Lung microvascular endothelial cell (primary cell): ENCODE measurements at places on chromosomes 7 and 10. TPM values are rescaled to one million over a fixed set of nuclear protein-coding genes. Genes with fewer than 3 reads are reported as not detected.

DNA sequence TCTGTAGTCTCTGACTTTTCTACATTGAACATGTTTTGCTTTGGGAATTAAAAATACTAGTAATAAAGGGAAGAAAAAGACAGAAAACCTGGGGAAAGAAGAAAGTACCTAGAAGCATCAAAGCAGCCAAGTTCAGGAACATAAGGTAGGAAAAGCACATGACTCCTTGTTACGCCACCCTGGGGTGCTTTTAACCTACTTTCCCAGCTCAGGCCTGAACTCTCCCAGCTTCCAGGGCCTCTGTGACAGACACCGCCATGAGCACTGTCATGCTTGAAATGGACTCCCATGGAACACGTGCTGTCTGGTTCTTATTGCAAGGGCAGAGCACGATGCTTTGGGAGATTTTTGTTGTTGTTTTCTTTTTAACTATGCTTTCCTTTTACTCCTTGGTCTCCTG lies 11.4 kb downstream of the ACTR1A start:
- DNase-seq: no peak

The ELFN1 gene
- under 0.01 and 0.44 TPM in 2 replicates for total RNA-seq

The UCN3 gene
- total RNA-seq: not detected in 2 replicates

DNA sequence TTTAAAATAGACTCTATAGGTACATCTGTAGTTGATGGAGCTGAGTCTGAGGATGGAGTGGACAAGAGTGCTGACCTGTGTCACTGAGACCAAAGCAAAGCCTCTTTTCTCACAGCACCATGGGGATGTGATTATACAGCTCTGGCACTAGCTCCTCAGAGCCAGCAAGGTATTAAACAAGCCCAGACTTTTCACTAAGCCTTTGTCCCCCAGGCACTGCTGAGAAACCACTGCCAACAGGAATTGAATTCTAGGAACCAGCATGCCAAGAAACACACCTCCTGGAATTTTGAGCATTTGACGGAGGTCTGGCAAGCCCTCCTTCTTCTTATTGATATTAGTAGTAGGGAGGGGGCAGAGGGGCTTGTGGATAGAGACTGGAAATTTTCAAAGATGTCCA lies 147.0 kb downstream of the C1GALT1 start:
- DNase-seq: no peak

- DNase-seq: peak; percentile 85
These were observed 10.5 kb upstream of the ACSM6 start for GRCh38 chr10:95183271-95184230.

The TMEM273 gene
- total RNA-seq: 4.8 and 6.1 TPM in 2 replicates

DNA sequence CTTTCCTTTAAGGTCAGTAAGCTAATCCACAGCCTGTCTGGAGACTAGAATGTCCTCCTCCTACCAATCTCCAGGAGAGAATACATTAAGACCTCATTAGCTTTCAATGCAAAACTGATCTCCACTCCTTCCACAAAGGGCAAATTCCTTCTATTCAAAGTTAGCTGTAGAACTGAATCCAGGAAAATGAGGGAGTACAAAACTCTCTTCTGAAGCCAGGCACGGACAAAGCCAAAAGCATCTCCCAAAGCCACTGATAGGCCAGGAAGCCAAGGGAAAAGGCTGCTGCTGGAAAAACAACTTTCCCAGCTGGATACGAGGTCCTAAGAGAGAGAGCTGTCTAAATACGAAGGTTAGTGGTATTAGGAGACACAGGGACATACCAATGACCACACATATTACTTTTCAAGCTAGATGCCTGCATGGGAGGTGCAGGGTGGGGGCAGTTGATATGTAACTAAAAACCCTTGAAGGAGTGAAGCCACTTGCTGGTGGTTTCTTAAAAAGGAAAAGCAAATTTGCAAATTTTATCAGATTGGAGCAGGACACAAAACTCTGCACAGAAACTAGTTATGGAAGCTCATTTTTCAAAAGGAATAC lies 43.6 kb downstream of the MKX start:
- DNase-seq: no peak

DNA sequence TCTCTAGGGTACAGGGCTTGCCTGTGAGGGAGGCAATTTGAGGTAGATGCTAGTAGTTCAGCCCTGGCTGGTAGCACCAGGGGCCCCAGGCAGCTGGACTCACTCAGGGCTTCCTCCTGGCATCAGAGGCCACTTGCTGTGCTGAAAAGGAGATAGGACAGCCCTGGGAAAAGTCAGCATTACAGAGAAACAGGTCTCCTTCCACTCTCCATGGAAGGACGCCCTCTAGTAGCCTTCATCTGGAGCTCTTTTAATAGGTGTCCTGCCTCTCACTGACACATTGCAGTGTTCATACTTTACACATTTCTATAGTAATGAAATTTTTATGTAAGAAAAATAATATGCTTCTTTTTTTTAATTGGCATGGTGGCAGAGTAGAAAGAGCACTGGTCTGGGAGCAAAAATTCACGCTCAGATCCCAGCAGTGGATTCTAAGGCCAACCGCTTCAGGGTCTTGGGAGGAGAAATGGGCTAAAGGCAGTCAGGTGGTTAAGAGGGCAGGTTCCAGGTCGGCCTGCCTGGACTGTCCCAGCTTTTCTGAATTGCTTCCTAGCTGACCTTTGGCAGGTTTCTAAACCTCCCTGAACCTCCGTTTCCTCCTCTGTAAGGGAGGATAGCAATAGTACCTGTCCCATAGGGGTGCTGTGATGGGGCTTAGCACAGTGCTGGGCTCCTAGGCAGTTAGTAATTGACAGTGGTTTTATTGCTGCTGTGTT lies 35.8 kb downstream of the AIFM2 start:
- DNase-seq: no peak

GRCh38 chr7:47379629-47380324 lies 202.1 kb downstream of the TNS3 start:
- DNase-seq: no peak

GRCh38 chr10:88803641-88804040 lies 1.1 kb downstream of the LIPM start:
- DNase-seq: no peak

GRCh38 chr7:112058686-112059085 lies 147.5 kb downstream of the DOCK4 start:
- DNase-seq: no peak

DNA sequence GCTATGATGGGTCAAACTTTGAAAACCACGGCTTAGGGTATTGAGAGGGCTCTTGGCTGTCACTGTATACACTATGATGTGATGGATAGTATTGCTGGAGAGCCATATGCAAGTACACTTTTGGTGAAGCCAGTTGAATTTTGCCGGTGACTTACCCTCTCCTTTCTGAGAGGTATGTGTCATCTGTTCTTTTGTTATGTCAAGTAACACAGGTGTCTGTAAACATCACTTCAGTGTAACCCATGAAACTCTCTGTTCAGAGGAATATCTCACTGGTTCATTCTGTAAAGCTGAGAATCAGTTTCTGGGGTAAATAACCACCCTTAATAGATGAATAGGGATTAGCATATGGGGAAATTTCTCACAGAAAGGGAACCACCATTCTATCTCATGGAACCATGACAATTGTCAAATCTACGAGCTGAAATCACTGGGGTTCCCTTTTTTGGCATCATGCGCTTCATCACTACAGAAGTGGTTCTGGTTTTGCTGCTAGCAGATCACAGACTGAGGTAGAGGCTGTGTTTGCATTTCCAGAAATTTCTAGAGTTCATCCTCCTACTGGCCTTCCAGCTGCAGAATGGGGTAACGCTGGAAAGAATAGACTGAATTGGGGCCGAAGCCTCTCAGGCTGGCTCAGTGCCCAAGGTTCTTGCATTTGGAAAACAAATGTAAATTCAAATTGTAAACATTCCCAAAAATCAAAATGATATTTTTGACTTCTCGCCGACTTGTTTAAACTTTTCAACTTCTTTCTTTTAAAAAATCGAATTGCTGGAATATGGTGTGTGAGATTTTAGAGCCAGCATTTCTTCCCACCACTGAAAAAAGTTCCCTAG lies 83.3 kb upstream of the CREB5 start:
- no peak for DNase-seq

The CPA5 gene
- not detected in 2 replicates for total RNA-seq

GRCh38 chr7:84258628-84259027 lies 64.0 kb upstream of the SEMA3A start:
- no peak for DNase-seq

DNA sequence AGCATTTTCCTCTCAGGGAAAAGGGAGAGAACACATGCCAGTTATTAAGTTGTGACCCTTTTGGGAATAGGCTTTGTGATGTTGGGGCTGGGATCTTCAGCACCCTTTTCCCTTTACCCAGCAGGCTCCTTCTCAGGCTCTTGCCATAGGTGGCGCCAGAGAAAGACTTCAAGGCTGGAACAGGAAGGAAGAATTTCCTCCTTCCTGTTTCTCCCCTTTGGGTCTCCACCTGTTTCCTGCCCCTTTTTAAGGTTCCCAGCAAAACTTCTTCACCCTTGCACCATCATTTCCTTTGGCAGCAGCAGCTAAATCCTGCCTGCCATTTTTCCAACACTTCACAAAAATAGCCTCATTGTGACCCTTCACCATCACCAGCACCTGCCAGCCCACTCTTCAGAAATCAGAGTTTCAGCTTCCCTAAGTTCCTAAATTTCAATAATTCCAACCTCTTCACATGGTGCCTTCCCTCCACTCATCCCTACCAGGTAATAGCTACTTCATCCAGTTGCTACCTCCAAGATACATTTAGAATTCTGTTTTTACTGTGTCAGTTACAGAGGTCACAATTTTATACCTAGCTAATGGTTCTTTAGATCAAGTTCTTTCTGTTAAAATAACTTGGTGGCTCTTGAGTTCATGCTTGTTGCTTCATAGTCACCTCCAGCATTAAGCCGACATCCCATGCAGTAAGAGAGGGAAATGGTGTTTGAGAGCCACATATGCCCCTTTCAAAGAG lies 22.4 kb upstream of the FOXK1 start:
- DNase-seq: peak; percentile 26

DNA sequence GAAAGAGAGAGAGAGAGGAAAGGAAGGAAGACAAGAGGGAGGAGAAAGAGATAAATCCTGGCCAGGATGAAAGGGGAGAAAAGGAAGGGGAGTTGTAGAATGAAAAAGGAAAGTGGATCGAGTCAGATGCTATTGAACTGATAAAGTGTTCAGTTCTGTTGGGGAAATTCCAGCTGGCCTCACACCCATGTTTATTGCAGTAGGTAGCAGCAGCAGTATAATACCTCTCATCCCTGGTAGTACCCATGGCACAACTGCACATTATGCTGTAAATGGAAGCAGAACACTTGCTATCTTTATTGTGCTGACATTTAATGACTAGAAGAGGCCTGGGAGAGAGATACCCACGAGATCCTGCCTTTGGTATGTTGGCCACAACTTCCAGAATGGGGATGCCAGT lies 178.1 kb downstream of the EVX1 start:
- DNase-seq: no peak

DNA sequence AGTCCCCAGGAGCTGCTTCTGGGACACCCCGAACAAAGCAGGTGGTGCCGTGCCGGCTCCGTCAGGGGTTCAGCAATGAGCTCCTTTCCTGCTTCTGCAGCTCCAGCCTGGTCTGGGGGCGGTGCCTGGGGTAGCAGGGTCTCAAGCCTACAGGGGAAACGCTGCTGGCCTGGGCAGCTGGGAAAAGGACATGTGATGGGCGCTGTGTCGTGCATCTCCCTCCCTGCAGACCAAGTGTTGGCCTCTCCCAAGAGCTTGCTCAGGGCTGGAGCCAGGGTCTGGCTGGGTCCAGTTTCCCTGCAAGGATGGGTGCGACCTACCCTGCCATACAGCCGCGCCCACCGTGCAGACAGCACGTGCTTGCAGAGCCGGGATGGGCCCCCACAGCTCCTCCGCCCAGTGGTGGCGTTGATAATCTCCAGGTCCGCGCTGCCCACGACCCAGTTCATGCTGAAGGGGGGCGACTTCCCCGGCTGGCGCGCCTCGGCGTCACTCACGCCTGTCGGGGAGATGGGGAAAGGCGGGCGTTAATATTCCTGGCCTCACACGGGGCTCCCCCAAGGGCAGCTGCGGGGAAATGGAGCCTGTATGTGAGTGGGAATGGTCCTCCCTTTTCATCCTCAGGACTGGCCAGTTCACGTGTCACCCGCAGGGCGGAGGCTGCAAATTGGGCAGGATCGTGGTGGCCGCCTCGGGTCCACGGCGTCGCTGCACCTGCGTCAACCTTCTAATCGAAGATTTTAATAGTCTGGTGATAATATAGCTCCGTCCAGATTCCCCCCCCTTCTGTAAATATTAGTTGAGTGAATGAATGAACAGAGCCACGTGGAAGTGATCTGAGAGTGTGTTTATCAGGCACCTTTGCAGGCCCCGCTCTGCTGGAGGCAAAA lies 128.6 kb downstream of the WDR37 start:
- no peak for DNase-seq

The PPP1R3C gene
- total RNA-seq: 0.20 and 0.44 TPM in 2 replicates

DNA sequence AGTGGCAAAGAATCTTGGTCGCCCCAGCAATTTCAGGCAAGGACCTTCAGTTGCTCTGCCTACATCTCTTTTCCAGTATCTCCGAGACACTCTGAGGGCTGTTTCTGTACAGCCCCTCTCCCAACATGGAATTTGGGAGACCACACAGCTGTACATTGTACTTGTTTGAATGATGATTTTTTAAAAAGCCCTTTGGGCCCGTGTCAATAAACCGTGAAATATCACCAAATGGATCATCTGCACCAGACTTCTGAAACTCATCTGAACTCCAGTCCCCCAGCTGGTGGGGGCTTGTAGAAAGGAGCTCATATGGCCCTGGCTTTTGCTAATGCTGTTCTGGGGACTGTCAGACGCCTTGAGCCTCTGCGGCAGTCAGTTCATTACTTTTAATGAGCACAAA lies 374.9 kb downstream of the BBS9 start:
- DNase-seq: no peak

The EGFR gene
- 0.20 and 0.65 TPM in 2 replicates for total RNA-seq

DNA sequence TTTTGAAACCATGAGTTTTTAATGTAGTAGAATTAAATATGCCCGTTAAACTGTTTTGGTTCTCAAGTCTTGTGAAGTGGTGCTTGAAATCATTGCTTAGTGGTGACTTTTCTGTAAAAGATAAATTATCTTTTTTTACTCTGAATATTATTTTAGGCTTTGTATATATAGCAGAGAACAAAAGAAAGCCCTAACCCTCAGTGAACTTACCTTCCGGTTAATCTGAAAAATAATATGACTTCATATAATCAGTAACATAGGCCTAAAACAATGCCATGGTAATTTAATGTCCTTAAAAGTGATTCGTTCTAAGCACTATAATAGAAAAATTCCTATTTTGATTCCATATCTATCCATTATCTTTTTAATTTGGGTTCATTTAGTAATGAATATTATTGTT lies 21.8 kb downstream of the AKAP9 start:
- DNase-seq: peak; percentile 75

- no peak for DNase-seq
These were observed 9.1 kb upstream of the SCART1 start for GRCh38 chr10:133444342-133445267.

GRCh38 chr10:57983281-57983791 lies 284.4 kb downstream of the IPMK start:
- no peak for DNase-seq

- DNase-seq: no peak
These were observed 2.1 kb downstream of the NPC1L1 start for GRCh38 chr7:44538798-44539668.
